Stimulated activated CD4-positive, alpha-beta T cell treated with anti-CD3 and anti-CD28 coated beads, TNF-alpha, amount 100 ng/mL, for 24 hours (primary cell): ENCODE measurements at places on chromosomes 6 and 20.

DNA sequence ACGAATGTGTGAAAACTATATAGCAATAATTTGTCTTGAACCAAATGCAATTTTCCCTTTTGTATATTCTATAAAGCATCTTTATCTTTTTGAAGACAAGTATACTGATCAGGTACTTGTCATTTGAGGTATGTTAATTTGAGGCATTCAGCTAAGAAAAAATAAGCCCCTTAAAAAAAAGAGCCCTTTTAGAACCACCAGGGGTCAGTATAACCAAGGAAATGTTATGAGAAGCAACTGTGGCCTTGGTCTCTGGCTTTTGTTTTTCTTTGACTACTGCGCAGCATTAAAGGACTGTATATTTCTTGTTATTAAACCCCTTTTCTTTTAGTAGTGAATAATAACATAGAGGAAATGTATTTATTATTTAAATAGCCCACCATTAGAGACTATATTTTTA lies 43.1 kb downstream of the CD109 start:
- DNase-seq: no peak

DNA sequence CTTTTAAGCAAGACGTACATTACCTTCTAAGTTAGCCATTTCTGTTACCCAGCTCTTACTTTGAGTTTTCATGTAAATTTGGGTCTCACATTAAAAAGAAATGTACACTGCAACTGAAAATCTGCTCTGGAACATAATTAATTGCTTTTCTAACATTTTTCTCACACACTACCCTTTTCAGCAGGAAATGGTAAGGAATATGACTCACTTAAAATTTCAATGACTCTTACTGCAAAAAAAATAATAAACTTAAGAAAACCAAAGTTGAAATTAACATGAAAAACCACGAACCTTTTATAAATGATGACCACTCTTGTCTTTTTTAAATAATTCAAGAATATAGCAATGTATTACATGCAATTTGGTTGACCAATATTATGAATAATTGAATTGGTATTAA lies 1.3 kb downstream of the CGA start:
- DNase-seq: no peak

DNA sequence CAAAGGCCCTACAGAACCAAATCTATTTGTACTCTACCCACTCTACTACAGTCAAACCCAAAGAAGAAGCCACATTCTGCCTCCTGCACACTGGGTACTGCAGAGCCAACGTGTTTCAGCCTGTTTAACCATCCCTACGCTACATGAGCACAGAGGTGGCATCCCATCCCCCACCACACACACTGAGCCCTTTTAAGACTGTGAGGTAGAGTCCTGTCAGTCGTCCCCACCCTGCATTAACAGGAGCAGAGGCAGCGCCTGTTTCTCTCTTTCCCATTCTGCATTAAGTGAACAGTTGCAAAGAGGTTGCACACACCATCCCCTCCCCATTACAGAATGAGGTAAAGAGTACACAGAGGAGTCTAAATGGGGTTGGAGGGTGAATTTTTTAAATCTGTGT lies 5.2 kb upstream of the RSPH4A start:
- DNase-seq: no peak

DNA sequence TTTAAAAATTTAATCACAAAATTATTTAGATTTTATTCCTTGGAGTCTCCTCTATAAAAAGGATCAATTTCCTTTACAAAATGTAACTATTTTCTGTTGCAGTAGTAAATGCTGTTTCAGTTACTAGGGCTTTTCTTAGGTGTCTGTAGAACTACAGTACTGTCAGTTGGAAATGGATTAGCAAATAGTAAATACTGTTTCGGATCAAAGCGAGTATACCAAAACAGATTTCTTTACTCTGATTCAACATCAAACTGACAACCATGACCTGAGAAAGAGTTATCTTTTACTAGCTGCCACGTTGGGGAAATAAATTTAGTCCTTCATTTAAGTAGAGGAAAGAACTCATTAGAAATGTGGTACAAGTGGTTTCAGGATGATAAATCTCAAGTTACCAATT lies 172.5 kb downstream of the HS3ST5 start:
- no peak for DNase-seq

- no peak for DNase-seq
Observed at GRCh38 chr6:109840796-109841195, 137.3 kb upstream of the GPR6 start.

GRCh38 chr20:50856475-50857041 lies 61.7 kb downstream of the BCAS4 start:
- DNase-seq: no peak

GRCh38 chr20:23086931-23087411 lies 847 bp upstream of the CD93 start:
- DNase-seq: no peak

GRCh38 chr20:62433658-62434497 lies 6.5 kb upstream of the RBBP8NL start:
- no peak for DNase-seq

- no peak for DNase-seq
Observed at GRCh38 chr6:117840541-117840983, 66.5 kb upstream of the SLC35F1 start.
